ENCODE measurements at places on chromosomes 6 and 20. TPM values are rescaled to one million over a fixed set of nuclear protein-coding genes. Genes with fewer than 3 reads are reported as not detected.

The SPEF1 gene
- not detected for total RNA-seq

The KHDC1 gene
- 0.60 TPM for total RNA-seq

The PXMP4 gene
- total RNA-seq = 2.8 TPM

The SNX5 gene
- 52.0 TPM for total RNA-seq

The ADGRF5 gene
- not detected for total RNA-seq

The MATN4 gene
- not detected for total RNA-seq

The CAGE1 gene
- total RNA-seq = 0.49 TPM

The CUL9 gene
- total RNA-seq = 72.0 TPM

The TMEM170B gene
- total RNA-seq = 2.2 TPM

The SOX18 gene
- not detected for total RNA-seq

The TP53TG5 gene
- not detected for total RNA-seq

The MICB gene
- total RNA-seq = 15.3 TPM

The PHACTR1 gene
- 2.2 TPM for total RNA-seq

The TFAP2A gene
- total RNA-seq = not detected

The RCAN2 gene
- not detected for total RNA-seq

The KCNS1 gene
- not detected for total RNA-seq

The LAMA2 gene
- total RNA-seq = 0.35 TPM

The CLIC5 gene
- 4.0 TPM for total RNA-seq

The ARMH2 gene
- not detected for total RNA-seq

The OR12D3 gene
- not detected for total RNA-seq

The NKAIN4 gene
- total RNA-seq = not detected

The BNIP5 gene
- total RNA-seq = not detected

The PACSIN1 gene
- total RNA-seq = 2.4 TPM

The EPHA7 gene
- not detected for total RNA-seq

The PRSS16 gene
- total RNA-seq = 0.62 TPM

The AGER gene
- 12.5 TPM for total RNA-seq

The MYBL2 gene
- 0.49 TPM for total RNA-seq

The PPP1R14C gene
- total RNA-seq = not detected

The OR2H1 gene
- total RNA-seq = not detected

The ZC2HC1B gene
- not detected for total RNA-seq

The RGS17 gene
- not detected for total RNA-seq

The PARD6B gene
- total RNA-seq = 6.3 TPM

The RIPPLY2 gene
- not detected for total RNA-seq

The FLRT3 gene
- total RNA-seq = not detected

The RAET1E gene
- not detected for total RNA-seq

The TMEM244 gene
- not detected for total RNA-seq

The TNXB gene
- total RNA-seq = 13.8 TPM

The OXT gene
- 1.8 TPM for total RNA-seq

The GJA10 gene
- total RNA-seq = not detected

The ID1 gene
- 11.0 TPM for total RNA-seq

The SAMD3 gene
- total RNA-seq = 44.4 TPM

The FAM209B gene
- total RNA-seq = 2.9 TPM

The CHRNA4 gene
- not detected for total RNA-seq

The PTCHD4 gene
- not detected for total RNA-seq

The SAMD5 gene
- total RNA-seq = not detected

The PI3 gene
- total RNA-seq = not detected

The PDE10A gene
- not detected for total RNA-seq

The FOXF2 gene
- total RNA-seq = not detected

The DNMT3B gene
- total RNA-seq = 0.30 TPM

The HMGN3 gene
- total RNA-seq = 22.4 TPM

The NOX3 gene
- total RNA-seq = not detected

The CNR1 gene
- total RNA-seq = not detected

Data from CD8-positive, alpha-beta T cell (primary cell).